ENCODE measurements at places on chromosomes 2 and 18.
A peak's percentile ranks its signal among the peaks of the same experiment; 100 is the strongest.

DNA sequence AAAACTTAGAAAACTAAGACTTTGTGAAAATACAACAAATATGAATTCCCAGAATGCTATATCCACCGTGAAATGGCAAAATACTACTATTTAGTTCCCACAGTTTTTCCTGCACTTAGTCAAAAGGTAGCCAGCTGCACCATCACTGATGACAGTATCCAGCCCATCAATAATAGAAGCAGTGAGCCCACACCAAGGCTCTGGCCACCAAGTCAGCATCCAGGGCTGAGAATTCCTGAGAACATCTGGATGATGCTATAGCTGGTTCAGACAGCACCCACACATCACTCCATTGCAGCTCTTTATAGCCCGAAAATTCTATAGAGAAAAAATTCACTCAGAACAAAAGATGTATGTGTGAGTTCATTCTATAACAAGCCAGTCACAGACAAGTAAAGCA lies 159.1 kb upstream of the SPATS2L start:
- DNase-seq: no peak

DNA sequence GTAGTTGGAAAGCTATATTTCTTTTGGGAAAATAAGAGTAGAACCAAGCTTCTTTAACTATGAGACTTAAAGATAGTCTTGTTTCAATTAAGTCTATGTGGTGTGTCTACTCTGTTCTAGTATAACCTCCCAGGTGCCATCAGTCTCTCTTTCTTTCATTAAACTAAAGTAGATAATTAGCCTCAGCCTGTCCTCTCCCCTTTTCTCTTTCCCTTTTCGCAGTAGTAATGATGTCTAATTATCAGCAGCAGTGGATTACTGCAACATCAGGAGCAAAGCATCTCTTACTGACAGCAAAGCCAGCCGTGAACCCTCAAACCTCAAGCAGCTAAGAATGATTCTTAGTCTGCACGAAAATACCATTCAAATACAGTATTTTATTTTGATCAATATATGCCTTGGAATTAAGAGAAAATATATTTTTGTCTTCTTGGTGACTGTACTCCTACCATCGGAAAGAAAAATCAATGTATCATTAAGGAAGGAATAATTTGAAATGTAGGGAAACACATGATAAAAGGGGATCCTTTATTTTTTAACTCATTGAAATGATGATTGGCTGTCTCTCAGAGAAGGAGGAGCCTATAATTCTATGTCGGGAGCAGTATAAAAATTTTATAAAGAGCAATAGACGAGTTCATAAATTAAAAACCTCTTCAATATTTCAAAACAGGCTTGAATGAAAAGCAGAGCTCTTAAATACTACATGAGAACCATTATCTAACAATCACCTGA lies 4.5 kb downstream of the NOL4 start:
- DNase-seq: no peak

DNA sequence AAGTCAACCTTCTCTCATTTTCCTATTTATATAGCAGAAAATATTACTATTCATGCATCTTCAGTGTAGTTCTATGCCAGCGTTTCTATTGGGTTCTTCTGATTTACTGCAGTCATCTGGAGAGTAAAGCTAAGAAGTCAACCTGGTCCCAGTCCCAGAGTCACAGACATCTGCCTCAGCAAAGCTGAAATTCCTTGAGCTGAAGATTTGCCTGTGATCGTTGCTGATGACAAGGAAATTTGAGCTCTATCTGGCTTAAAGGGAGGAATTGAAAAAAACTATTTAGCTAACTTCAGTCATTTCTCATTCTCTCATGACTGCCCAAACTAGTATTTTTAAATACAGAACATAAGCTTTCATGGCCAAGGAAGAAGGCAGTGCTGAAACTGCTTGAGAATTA lies 45.7 kb downstream of the RND3 start:
- no peak for DNase-seq

- DNase-seq: no peak
Observed at GRCh38 chr2:137302957-137303356, 537.6 kb downstream of the THSD7B start.

DNA sequence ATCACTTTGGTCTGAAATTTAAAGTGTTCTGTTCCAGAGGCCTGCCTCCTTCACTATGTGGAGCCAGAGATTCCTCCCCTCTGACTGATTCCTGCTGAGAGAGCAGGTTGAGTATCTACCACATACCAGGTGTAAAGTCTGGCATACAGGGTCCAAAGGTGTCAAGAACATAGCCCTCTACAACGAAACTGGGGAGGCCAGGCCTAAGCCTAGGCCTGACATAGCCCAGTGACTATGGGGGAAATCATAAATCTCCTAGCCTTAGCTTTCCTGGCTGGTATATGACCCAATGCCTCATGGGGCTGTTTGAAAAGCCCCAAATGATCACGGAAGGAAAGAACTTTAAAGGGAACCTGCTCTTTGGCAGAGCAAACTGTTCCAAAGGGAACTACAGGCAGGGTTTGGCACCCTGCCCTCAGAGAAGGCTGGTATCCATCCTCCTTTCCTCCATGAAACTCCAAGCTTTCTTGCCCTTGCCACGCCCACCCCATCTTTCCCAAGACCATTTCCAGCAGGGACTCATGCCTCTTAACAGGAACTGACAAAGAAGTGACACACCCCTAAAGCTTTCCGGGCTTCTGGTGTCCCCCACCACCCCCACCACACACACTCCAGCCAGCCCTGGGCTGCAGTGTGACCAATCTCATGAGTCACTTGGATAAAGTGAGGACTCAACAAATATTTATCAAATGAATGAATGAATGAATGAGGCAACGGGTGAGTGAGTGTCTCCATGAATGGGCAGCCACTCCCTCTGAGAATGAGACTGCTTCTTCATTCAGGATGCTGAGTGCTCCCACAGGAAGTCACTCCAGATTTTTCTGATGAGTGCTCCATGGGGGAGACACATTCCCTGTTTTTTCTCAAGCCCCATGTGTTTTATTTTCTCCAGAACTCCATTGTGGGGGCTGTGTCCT lies 114.5 kb upstream of the STPG4 start:
- DNase-seq: no peak

- DNase-seq: no peak
Observed at GRCh38 chr2:176392249-176392648, 123.0 kb downstream of the MTX2 start.

GRCh38 chr2:238097201-238097987 lies 2.7 kb upstream of the ESPNL start:
- no peak for DNase-seq

- no peak for DNase-seq
Observed at GRCh38 chr18:4921548-4921947, 275.5 kb downstream of the AKAIN1 start.

- DNase-seq: no peak
Observed at GRCh38 chr2:120857422-120857821, 121.8 kb downstream of the GLI2 start.

GRCh38 chr2:8534729-8535468 lies 147.0 kb upstream of the ID2 start:
- no peak for DNase-seq

DNA sequence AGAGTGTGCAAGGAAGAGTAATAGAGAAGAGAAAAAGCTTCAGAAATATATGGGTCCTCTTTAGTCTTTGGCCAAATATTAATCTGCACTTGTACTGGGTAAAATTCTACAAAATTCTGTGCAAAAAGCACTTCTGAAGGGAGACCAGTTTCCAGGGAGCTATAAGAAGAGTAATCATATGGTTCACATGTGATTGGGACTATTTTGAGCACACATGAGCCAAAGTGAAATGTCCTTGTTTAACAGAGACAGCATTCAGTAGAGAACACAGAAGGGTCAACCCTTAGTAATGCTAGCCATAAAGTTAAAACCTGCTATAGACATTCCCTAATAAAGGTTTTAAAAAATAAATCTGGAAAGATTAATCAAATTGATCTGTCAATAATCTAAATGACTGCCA lies 49.3 kb upstream of the ACVR1C start:
- no peak for DNase-seq

- no peak for DNase-seq
Observed at GRCh38 chr18:45349019-45349418, 266.3 kb upstream of the SLC14A2 start.

DNA sequence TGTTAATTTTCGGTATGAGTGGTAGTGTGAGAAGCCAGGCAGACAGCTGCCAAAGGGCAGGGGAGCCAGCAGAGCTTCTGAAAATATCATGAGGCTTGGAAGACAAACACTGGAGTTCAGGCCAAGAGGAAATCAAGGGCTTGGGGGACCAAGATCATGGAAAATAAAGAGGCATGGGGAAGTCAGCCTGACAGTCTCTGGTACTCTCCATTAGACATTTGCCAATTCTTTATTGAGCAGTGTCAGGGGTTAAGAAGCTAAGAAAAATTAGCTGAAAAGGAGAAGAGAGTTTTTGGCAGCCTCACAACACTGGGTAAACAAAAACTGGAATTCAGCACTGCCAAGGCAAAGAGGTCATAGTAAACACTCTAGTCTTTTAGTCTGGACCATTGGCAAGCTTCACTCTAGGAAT lies 612.7 kb downstream of the EPHA4 start:
- DNase-seq: peak; percentile 73
